ENCODE measurements at places on chromosomes 7 and 10.
A peak's percentile ranks its signal among the peaks of the same experiment; 100 is the strongest.

GRCh38 chr7:106731187-106731586 lies 70.2 kb upstream of the CCDC71L start:
- no peak for DNase-seq

GRCh38 chr7:44285561-44285960 lies 39.8 kb downstream of the CAMK2B start:
- DNase-seq = no peak

GRCh38 chr7:7739204-7740036 lies 21.0 kb upstream of the RPA3 start:
- no peak for DNase-seq

DNA sequence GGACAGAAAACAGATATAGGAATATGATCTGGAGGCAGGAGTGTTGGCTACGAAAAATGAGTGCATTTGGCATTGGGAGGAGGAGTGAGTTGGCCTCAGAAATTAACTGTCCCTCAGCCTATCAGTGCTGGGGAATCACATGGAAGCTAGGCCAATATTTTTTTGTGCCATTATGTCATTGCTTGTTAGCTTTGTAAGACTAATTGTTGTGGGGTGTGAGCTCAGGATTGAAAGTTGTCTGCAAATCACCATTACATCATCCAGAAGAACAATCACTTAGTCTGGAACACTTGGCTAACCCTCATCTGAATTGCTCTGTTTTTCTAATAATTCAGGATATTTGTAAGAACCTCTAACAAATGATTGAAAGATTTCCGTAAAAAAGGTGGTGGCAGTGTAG lies 45.2 kb upstream of the SEMA3D start:
- DNase-seq = no peak

- peak; percentile 72 for DNase-seq
Observed at GRCh38 chr10:7424315-7424714, 13.5 kb upstream of the SFMBT2 start.

- DNase-seq = no peak
Observed at GRCh38 chr7:121882731-121883130, 9.8 kb downstream of the PTPRZ1 start.

- DNase-seq = no peak
Observed at GRCh38 chr10:80290474-80291220, 1.2 kb upstream of the MAT1A start.

DNA sequence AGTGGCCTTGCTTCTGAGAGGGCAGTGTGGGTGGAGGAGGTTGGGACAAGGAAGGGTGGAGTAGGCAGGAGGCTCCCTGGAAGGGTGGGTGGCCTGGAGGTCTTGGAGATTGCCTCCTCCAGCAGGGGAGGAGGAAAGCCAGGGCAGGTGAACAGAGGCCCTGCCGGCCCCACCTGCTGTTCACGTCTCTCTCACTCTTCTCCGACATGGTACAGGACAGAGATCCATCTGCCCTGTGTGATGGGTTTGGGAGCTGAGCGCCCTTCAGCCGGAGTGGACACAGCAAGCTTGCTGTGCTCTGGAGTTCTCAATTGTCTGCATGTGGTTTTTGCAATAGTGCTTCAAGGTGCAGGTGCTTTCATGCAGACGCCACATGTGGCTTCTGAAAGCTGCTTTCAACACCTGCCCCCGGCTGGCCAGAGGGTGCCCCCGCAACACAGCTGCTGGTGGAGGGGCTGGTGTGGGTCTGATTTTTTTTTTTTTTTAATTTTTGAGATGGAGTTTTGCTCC lies 82.8 kb upstream of the GNA12 start:
- DNase-seq = no peak

- DNase-seq = no peak
Observed at GRCh38 chr10:34386921-34387320, 428.2 kb downstream of the PARD3 start.

DNA sequence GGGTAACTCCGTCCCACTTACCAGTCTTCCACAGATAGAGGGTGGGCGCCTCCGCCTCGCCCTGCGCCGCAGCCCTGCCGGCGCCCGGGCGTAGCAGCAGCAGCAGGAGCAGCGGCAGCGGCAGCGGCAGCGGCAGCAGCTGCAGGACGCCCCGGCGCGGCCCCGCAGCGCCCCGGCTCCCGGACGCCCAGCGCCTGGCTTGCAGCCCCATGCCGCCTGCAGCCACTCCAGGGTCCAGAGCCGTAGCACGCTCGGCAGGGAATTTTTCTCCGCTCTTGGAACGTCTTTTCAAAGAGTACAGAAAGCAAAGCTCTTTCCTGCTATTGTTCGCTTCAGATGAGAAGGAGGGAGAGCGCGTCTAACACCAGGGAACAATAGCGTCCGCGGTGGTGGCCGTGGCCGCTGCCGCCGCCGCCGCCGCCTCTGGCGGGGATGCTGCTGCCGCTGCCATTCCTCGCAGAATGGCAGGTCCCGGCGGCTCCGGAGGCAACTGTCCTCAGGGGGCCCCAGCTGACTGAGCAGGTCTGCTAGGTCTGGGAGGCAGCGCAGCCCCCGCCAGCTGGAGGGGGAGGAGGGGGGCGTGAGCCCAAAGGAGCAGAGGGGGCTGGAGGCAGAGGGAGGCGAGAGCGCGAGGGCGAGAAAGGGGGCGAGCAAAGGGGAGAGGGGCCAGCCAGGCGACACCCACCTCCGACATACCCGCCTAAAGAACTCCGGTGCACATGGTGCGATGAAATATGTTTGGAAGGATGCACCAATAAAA lies at the start of gene THSD7A:
Gene THSD7A (minus strand): TSS at position 463 of the 760 bp plus-strand sequence. CDS start 252 bp downstream, at position 211.
- no peak for DNase-seq

- no peak for DNase-seq
Observed at GRCh38 chr10:12036073-12036655, 6.4 kb downstream of the UPF2 start.

- no peak for DNase-seq
Observed at GRCh38 chr7:26007510-26007909, 144.5 kb upstream of the NFE2L3 start.

DNA sequence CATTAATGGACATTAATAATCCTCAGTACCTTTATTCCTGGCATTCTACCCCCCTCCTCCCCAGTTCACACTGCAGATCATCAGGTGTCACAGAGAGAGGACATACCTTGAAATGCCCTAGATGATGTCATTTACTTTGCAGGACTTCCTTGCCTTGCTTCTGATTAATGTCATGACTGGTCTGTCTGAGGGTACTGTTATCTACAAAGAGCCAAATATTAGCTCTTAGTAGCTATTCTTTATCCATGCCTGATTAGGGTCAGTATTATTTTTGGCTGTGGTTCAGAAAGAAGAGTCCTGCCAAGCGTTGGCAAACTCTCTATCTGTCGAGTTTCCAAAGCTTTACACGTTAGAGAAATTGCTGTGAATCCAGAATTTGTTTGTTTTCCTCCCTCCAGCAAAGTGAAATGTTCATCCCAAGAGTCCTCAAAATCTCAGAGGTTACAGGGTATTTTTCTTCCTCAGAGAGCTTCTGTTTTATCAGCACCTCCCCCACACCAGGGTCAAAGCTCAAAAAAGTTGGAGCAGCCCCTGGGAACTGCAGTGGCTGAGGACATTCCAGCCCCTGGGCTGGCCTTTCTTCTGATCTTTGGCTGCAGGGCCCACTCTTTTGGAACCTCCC lies 12.6 kb downstream of the SCD start:
- DNase-seq = no peak

DNA sequence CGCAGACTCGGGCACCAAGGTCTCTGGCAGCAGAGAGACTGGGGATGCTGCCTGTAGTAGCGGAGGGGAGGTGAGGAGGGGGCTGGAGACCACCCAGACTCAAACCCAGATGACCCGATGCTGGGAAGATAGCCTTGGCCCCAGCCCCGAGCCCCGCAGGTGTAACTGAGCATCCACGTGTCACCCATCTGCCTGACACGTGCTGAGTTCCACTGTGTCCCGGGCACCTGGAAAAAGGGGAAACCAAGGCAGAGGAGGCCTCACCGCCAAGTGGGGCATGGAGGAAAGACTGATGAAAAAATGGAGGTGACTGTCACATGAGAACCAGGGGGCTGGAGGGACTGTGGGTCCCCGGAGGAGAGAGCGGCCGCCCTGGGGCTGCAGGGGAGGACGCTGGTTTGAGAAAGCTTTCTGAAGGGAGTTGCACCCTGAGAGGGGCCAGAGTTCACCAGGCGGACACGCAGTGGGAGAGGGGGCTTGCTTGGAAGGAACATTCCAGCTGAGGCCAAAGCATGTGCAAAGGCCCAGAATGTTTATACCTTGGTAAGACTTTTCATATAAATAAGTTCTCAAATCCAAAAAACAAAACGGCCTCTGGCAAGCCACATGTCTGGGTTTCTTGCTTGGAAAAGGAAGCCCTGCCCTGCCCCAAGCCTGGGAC lies 27.4 kb upstream of the ELN start:
- DNase-seq = no peak

GRCh38 chr7:143085109-143085508 lies 33.0 kb downstream of the OR6V1 start:
- DNase-seq = no peak

DNA sequence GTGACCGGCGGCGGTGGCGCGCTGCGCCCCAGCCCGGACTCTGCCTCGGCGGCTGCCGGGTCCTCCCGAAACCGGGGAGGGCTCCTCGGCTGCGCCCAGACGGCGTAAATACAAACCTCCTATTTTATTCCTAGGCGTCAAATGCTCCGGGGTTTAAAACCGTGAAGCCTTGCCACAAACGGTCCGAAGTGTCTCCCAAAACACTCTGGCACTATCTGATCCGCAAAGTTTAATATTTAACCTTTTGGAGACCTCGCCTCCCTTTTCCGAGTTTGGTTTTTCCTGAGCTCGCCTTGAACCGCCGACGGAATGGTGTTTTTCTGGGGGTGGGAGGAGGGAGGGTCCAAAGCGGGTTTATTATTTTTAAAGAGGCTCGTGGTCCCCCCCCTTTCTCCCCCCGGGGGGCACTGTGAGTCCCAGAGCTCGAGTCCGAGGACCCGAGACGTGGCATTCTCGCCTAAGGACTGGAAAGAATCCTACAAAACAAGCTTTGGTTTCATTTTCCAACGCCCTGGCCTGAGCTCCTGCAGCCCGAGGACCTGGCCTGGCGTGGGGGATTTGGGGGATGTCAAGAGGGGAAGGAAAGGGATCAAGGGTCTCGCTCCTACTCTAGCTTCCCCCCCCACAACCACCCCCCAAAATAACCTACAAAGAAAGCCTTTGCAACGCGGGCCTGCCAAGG lies 1.8 kb downstream of the TNRC18 start:
- no peak for DNase-seq

DNA sequence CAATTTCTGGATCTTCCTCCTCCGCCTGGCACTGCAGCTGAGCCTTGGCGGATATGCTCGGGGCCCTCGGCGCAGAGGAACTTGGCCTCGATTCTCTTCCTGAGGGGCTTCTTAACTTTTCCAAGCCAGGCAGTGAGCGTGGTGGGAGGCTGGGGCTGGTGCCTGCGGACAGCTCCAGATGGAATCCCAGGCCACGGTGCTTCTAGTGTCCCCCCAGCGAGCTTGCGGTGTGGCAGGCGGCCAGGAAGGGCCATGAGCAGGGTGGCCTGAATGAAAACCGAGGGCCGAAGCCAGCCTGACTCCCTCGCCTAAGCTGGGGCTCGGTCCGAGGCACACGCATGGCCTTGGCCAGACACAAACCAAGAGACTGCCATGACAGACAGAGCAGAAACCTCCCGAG lies 31.3 kb downstream of the RCC1L start:
- DNase-seq = no peak

GRCh38 chr7:17010637-17011300 lies 129.0 kb upstream of the AGR3 start:
- DNase-seq = peak; percentile 43

DNA sequence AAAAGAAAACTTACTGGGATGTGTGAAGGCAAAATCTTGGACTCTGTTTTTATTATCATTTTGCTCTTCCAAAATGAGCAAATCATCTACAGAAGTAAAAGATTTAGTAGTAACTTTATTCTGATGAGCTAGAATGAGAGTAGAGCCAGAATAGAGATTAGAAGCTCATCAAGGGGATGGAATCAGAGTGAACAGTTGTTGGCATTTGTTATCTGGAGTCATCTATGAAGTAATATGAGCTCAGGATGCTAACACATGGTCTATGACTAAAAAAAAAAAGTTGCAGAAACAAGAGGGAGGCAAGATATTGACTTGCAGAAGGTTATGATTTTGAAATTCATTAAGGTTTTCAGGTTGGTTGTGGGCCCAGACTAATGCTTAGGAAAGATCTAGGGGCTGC lies 409.1 kb upstream of the ETV1 start:
- DNase-seq = no peak

DNA sequence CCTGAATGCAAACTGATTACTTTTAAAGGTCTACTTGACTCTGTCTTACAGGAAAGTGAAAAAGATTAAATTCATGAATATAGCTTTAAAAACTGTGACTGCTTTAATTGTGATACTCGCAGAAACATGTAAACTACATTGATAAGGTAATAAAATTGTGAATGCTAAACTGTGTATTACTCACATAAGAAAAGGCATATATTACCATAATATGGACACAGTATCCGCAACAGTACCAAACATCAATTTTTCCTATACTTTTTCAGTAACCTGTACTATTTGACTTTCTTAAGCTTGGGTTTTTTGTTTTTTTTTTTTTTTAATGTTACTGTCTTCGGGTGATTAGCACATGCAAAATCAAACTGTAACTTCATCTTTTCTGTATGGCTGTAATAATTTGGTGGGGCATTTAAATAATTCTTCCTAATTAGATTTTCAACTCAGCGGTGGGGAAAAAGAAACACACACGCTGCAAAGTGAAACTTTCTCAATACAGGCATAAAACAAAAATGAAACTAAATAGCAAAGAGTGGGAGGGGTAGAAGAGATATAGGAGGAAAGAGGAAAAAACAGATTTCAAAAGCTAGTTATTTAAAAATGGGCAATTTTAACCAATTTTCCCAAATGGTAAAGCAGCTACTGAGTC lies 23.2 kb downstream of the NT5C3A start:
- no peak for DNase-seq

DNA sequence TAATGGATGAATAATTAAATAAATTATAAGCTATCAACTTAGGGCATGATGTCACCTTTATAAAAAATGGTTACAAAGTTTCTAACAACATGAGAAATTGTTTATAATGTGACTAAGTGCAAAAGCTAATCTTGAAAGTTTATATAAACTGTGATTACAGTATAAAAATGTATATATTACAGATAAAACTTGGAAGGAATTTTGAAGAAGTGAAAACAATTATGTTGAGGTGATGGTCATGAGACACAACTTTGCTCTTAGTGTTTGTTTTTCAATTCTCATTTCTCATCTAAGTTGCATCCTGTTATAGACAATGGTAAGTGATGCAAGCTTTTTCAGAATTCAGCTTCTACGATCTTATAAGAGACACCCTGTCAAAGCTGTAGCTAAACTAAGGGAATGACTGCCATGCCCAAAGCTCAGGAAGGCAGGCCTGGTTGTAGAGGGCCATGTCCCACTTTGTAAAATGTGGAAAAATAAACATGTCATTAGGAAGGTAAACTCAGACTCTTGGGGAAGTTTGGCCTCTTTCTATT lies 23.9 kb downstream of the MACC1 start:
- DNase-seq = no peak

DNA sequence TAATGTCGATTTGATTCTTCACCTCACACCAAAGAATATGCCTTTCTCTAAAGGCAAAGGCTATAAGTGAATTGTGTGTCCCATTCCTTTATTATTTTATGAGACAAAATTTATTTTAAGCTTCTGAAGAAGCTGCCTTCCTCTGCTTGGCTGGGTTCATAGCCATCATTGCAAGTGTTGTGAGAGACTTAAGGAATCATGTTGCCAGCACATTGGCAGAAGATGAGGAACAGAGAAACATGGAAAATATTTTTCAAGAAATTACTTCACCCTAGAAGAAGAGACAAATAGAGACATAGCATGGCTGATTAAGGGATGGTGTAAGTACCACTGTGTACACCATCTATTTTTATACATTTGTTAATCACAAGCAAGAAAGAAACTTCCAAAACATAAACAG lies 230.1 kb upstream of the SEMA3E start:
- no peak for DNase-seq
